ENCODE measurements at places on chromosomes 2 and 18.

GRCh38 chr2:104851291-104852089 lies 2.4 kb upstream of the POU3F3 start:
- DNase-seq, result no peak

DNA sequence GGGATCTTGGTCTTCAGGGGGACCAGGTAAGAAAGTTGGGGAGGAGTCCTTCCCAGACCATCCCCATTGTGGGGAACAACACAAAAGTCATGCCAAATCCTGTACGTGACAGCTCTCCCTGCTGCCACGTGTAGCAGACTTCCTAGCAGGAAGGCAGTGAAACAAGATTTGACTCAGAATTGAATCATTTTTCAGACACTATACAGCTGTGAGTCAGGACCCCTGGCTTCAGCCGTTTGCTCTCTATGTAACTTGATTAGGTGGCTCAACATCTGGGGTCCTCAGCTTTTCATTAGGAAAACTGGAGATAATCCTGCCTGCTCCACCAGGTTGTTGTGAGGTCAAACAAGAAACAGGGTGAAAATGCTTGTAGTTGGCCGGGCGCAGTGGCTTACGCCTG lies 32.9 kb upstream of the PDCL3 start:
- no peak for DNase-seq

DNA sequence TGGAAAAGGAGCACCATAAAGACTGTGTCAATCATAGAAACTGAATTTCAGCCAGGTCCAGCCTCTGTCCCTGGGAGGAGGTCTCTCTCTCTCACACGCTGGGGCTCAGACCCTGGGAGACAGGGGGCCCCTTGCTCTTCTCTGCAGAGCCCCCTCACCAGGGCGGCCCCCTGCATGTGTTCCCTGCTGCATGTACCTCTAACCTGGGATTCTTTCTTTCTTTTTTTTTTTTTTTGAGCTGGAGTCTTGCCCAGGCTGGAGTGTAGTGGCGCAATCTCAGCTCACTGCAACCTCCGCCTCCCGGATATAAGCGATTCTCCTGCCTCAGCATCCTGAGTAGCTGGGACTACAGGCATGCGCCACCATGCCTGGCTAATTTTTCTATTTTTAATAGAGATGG lies 46.5 kb downstream of the TPO start:
- DNase-seq, result no peak

DNA sequence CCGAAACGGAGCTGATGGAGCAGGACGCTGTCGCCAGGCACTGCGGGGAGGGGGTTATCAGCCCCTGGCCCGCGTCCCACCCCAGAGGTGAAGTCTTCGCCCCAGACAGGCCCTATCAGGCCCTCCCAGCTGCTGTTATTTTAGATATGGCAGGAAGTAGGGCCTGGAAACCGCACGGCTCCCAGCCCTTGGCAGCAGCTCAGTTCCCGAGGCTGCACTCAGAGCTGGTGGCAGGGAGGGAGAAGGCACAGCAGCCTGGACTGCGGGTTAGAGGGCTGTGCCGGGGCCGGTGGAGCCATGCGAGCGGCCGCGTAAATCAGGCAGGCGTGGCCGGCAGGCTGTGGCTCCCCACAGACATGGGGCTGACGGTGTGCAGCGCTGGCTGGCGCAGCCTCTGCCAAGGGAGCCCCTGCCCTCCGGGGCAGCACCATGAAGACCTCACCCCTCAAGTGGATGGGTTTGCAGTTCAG lies 111.4 kb downstream of the NFATC1 start:
- DNase-seq, result no peak

DNA sequence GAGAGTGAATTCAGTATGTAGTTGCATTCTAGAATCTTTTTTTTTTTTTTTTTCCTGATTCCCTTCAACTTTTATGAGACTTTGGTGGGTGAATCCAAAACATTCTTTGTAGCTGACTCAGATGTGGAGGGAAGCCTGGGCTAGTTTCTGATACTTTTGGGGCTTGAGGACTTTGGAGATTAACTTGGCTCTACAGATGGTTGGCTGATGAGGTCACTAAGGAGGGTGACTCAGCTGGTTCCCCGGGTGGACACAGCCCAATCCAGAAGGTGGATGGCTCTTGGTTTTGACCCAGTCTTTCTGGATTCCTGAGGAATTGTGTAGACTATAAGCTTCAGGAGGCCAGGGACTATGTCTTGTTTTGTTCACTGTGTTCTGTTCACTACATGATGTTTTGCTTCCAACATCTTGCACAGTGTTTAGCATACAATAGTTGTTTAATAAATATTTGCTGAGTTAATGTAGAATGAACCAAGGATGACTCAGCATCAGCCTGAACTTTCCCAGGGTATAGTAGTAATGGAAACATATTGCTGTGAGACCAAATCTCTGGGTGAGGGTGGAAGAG lies 30.5 kb downstream of the LAMA3 start:
- DNase-seq, result no peak

DNA sequence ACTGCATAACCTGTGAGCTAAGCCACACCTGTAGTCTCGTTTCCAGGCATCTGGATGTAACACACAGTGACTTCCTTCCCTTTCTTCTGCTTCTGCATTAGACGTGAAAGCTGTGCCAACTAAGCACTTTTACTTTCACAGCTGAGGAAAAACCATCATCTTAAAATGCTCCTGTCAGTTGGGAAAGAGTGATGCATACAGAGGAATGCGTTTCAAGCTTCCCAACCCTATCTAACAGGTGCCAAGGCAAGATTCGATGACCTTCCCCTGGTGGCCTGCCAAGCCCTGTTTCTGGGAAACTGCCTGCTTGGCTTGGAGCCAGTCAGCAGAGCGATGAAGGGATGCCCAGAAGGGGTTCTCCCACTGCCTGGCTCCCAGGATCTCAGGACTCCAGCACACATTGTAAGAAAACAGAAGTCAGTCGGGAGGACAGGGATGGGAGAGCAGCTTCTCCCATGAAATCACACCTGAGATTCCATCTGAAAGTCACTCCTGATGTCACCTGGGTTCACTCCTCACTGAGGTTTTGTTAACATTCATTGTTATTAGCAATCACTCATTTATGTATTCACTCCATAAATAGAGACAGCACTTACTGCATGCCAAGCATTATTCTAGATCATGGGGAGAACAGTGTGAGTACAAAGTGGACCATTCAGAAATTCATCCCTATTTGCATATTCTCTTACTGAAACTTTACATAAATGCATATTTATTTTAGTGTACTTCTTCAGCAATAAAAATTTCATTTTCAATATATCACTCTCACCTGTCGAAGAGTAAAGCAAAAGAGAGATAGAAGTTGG lies 64.1 kb downstream of the DTNA start:
- no peak for DNase-seq

DNA sequence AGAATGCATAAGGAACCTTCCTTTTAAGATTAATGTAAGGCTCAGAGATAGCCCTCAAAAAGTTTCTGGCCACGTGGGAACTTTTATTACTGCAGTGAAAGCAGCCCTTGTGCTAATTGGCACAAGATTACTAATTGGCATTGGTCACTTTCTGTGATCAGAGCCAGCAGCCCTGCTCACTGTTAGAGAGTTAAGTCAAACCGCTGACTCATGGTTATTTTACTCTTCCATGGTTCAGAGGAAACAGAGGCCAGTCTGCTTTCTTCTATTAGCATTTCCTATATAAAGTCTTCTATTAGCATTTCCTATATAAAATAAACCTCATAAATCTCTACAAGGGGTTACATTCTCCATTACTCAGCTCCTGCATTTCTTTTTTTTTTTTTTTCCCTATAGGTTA lies 1.5 kb upstream of the SLC35G4 start:
- DNase-seq, result no peak

DNA sequence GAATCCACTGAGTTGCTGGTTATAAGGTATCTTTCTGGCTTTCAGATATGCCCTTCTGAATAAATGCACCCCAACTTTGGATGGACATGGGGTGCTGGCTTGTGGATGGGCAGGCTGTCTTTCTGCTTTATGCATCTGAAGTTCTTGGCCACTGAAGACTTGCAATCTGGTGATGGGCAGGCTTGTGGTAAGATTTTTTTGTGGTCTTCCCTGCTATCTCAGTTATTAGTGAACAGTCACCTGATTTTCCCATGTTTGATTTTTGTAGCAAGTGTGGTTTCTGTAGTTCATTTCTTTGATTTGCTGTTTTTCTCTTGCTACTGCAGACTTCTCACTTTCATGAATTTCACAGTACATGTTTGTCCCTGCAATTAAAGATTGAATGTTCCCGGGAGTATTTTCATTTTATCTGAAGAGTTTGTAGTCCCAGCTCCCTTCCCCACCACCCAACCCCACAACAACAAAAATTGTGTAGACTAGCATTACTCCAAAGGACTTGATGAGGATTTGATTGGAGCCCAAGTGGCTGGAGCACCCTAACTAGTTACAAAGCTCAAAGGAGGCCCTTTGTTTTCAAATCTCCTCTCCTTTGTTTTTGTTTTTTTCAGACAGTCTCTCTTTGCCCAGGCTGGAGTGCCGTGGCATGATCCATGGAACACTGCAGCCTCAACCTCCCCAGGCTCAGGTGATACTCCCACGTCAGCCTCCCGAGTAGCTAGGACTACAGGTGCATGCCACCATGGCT lies 63.6 kb upstream of the MGAT5 start:
- DNase-seq, result no peak

- no peak for DNase-seq
Observed at GRCh38 chr2:240326886-240327285, 108.6 kb upstream of the GPC1 start.

DNA sequence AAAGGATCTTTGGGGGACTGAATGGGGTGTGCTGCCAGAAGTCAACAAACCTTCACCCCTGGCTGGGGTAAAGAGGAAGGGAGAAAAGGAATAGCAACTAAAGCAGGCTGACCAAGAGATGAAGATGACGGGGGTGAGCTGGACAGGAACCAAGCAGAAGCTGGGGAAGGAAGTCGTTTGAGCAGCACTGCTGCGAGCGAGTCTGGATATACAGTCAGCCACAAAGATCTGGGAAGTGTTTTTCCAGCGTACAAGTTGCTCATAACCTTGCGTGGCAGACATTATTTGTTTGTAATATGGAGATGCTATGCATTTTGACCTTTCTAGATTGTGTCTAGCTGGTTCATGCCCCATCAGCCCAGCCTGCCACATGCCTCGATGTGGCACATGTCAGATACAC lies 71.2 kb downstream of the EIF2AK3 start:
- DNase-seq, result no peak

GRCh38 chr2:109382951-109383350 lies 230.8 kb downstream of the SEPTIN10 start:
- DNase-seq, result no peak

GRCh38 chr18:58194028-58194427 lies 150.0 kb downstream of the NEDD4L start:
- DNase-seq, result no peak

GRCh38 chr2:232502911-232503808 lies 15.5 kb upstream of the ECEL1 start:
- no peak for DNase-seq

DNA sequence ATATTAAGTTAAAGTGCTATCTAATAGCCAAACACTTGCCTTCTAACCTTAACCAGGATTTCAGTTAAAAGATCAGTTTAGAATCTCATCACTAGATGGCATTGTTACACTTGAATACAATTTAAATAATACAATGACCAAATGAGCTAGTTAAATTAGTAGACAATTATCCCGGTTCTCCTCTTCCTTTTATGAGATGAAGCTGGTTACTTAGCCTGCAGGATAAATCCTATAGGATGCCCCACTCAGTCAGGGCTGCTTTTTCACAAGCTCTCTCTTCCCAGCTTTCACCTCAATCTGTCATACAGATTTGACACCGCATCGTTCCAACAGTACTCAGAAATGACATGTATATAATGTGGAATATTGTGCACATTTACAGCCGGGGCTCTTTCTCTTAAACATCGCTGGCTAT lies 678.8 kb downstream of the KCNJ3 start:
- DNase-seq, result no peak

All from stimulated activated CD8-positive, alpha-beta memory T cell treated with anti-CD3 and anti-CD28 coated beads, Interleukin-2, amount 100 ng/mL, for 1 hour (primary cell).